ENCODE measurements at places on chromosomes 6 and 20.
A peak's percentile ranks its signal among the peaks of the same experiment; 100 is the strongest.

- DNase-seq: peak; percentile 79
Observed at GRCh38 chr6:34791701-34792604, at the start of gene BLTP3A. Gene BLTP3A, plus strand, starts transcription at chr6:34792083. Its CDS starts 168 bp downstream, at chr6:34792251.

DNA sequence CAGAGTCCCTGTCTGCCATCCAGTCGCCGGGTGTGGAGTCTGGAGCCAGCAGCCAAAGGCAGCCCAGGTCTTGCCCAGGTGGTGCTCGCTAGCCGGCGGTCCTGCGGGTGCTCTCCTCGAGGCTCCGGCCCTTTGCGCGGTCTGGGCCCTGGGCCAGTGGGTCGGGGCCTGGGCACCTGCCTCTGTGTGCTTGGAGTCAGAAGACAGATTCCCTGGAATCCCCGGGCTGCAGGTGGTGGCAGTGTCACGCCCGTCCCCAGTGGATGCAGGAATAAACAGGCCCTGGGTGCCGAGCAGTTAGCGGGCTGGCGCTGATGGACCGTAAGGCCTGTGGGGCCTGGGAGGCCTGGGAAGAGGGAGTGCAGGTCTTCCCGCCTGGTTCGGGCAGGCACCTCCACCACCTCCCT, 5.3 kb downstream of the SS18L1 start:
- DNase-seq: no peak

- DNase-seq: no peak
Observed at GRCh38 chr20:20820104-20820503, 107.7 kb upstream of the RALGAPA2 start.

- DNase-seq: no peak
Observed at GRCh38 chr6:13259393-13259792, 68.9 kb downstream of the TBC1D7 start.

DNA sequence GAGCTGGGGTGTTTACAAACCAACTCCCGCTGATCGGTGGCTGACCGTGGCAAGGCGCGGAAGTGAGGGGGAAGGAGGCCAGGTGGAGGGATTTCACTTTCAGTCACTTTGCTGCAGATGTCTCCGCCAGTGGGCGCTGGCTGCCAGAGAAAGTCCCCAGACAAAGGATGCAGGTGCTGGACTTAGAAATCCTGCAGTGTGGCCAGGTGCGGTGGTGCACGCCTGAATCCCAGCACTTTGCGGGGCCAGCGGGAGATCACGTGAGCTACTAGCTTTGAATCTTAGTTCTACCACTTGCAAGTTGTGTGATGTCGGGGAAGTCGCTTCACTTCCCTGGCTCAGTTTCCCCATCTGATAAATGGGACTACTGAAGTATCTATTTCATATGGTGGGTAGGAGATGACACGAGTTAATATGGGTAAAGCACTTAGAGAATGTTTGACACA, 180.4 kb downstream of the ZNF217 start:
- peak; percentile 36 for DNase-seq

- no peak for DNase-seq
Observed at GRCh38 chr6:27604986-27605385, 132.1 kb upstream of the ZNF184 start.

- no peak for DNase-seq
Observed at GRCh38 chr6:138160329-138161087, 1.2 kb upstream of the ARFGEF3 start.

GRCh38 chr6:25645916-25646315, 6.1 kb upstream of the SCGN start:
- no peak for DNase-seq

DNA sequence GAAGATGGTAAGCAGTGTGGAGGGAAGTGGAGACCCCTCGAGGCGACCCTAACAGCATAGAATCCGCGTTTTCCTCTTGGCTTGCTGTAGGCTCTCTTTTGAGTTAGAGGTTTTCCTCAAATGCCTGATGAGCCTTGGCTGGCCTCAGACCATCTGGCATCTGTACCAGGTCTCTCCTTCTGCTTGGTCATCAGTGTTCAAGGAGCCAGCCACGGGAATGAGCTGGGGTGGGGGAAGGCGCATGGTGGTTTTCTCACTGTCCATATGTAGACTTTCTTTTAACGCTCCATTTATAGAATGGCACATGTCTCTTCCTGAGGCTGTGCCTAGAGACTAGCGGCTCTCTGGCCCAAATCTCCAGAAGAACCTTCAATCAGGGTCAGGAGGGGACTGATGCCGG, 8.1 kb upstream of the GUCA1A start:
- DNase-seq: no peak

GRCh38 chr6:133959667-133960368, 6.8 kb downstream of the TBPL1 start:
- DNase-seq: no peak

GRCh38 chr20:60144404-60144803, 186.2 kb downstream of the CDH26 start:
- no peak for DNase-seq

DNA sequence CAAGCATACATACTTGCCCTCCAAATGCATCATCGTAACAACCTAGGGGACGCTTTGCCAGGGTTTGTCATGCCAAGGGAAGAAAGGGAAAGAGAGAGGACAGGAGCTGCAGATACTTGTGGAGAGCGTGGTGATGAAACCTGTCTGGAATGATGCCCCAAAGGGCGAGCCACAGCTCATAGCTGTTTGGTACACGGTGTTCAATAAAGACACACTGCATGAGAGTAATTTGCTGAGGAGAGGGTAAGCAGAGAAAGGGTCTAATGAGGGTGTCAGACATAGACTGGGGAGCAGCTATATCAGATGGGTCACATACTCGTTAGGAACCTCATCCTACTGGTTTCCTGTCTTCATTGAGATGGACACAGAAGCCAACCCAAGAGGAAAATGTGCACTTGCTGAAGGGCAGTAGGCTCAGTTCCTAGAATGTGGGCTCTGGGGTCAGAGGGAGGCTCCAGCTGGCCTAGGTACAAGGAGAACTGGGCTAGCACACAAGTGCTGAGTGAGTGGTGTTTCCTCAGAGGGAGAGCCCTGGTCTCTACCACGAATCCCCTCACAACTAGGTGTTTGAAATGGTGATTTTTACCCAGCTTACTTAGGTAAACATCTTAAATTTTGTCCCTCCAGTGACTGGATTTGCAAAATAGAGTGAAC, 5.2 kb upstream of the FOXO3 start:
- no peak for DNase-seq

DNA sequence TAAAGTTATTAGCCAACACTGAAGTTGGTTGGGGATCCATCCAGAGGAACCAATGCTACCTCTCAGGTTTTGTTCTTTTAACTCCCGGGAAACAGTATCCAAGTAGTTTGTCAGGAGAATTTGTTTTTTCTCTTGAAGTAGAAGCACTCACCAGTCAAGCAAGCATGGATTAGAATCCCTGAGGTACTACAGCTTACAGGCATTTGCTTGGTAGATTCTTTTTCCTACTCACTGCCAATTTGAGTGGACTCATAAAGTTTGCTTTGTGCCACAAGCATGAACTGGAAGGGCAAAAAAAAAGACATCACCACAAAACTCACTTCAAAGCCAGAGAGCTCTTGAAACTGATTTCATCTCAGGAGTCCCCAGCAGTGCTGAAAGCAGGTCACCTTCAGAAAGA, 167.4 kb downstream of the MBOAT1 start:
- no peak for DNase-seq

GRCh38 chr20:48703107-48703506, 124.7 kb downstream of the PREX1 start:
- DNase-seq: no peak

GRCh38 chr6:1678201-1678600, 68.5 kb downstream of the FOXC1 start:
- DNase-seq: no peak

DNA sequence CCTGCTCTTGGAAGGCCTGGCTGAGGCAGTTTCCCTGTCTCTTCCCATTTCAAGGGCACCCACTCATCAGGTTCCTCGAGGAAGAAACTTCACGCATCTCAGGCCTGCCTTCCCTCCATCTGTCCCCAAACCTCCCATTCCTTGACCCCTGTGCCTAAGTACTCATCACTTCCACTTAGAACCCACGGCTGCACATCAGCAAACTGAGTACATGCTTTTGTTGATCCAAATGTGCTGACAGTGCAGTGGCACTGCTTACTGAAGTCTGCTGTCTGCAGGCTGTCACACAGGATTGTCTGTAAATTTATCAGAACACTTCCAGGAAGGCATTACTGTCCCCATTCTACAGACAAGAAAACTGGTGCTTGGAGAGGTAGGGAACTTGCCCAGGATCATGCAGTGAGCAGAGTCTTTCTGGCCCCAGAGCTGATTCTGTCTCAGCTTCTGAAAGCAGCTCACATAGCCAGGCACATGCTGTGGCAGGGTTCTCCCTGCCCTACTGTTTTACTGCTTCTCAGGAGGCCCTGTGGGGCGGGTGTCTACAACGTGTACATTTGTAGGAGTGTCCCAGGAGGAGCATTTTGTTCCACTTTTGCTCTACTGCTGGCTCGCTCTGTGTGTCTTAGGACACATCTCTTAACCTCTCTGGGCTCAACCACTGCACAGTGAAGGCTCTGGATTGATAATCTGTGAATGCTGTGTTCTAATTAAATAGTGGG, 64.2 kb upstream of the XRN2 start:
- DNase-seq: no peak

DNA sequence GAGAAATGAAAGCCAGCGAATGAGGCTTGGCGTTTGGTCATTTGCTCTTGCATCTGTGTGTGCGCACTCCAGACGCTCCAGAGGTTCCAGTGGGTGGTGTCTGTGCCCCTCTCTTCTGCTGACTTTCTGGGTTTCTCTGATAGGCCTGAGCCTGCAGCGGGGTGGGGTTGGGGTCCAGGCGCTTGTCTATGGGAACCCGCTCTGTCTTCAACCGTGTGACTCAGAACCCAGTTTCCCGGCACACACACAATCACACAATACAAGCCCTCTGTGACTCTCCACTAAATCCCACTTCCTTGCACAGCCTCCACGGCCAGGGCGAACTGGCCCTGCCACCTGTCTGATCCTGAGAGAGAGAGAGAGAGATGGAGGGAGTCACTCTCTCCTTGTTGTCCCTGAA, 24.6 kb downstream of the RBM38 start:
- no peak for DNase-seq

DNA sequence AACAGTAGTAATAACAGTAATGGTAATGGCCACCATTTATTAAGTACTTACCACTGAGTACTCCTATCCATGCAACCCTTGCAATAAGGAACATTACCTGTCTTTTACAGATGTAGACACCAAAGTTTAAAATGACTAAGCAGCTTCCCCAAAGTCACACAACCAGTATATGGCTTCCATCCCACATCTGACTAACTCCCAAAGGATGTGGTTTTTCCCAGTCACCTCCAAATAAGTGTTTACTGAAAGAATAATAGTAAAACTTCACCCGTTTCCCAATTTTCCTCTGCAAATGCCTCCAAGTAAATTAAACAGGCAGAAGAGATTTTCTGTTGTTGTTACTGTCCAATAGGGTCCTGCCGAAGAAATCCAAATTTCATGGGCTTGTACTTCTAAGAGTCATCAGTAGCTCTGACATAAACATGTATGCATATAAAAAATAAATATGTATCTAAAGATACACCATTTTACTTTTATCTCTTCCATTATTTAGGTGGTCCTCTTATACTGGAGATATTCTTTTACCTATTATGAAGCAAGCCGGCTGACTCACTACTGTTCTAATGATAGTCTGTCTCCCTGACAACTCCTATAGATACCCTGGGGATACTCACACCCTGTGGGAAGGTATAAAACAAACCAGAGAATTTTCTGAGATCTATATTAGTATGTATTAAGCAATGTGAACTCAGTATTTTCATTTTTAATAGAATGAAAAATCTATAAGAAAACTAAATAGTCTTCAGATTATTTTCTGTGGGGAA, 77.9 kb upstream of the ID4 start:
- DNase-seq: no peak

- DNase-seq: no peak
Observed at GRCh38 chr6:121274666-121275295, 59.5 kb downstream of the TBC1D32 start.

DNA sequence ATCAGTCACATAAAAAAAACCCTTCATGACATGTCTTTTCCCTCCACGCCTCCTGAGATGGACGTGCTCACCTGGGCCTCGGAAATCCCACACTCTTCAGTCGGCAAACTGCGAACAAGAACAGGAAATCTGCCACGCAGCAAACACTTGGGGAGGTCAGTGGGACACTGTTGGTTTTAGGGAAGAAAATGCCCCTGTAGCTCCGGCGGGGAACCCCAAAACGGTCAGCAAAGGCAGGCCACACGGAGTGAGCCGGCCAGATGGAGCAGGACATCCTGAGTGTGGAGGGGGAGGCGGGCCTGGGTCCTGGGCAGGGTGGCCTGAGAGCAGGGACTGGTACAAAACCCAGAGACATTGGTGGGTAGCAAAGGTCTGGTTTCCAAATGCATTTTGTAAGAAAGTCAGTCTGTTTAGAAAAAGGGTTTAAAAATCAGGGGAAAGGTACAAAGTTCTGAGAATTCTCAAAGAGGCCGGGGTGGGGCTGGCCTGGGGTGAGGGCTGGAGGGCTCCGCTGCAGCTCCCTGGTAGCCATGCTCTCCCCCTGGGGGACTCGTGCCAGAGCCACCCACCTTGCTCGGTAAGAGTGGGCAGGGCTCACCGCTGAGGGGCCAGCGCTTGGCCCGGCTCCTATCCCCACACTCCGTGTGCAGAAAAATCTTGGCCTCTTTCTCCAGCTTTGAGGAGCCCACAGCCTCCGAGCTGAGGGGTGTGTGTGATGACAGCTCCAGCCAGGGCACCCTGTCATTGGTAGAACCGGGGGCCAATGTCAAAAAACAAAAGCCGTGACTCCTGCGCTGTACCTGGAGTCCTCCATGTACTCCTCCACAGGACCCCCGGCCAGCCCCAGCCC, 5.2 kb downstream of the SLC2A4RG start:
- DNase-seq: no peak

DNA sequence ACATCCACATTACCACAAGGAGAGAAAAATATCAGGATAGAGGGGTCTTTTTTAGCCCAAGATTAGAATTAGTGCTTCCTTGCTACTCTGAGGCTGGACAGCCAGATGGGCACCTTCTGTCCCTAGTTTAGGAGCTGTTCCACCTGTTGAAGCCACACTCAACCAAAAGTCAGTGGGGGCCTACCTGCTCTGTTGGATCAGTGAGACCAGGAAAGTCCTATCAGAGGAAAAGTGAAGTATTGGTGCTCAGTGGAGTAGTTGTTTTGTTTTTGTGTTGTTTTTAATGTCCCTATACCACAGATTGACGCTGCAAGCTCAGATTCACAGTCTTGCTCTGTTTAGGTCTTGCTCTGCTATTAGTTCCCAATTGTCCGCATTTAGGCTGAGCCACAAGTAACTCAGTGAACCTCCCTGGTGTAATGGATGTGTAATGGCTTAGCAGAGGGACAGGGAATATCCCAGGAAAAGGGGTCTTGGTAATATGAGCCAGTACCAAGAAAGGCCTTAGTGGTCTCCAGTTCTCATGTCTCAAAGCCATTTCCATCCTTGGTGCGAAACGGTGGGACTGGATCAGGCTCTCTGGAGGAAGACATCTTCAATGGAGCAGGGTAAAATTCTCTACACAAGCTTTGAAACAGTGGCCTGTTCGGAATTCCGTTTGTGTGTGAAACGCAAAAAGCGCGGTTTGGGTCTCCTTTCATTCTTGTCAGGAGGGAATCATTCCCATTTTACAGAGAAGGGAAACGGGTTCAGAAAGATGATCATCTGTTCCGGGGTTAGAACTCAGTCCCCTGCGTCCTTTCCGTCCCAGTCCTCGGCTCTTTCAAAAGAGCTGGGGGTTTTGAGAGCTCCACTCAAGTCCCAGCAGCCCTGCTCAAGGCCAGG, 631 bp upstream of the PABPC1L start:
- no peak for DNase-seq

All from stimulated activated CD4-positive, alpha-beta T cell treated with anti-CD3 and anti-CD28 coated beads, Interleukin-2, amount 100 ng/mL, for 24 hours (primary cell).